ENCODE measurements at places on chromosomes 16 and 17. TPM values are rescaled to one million over a fixed set of nuclear protein-coding genes. Genes with fewer than 3 reads are reported as not detected.

GRCh38 chr17:18177722-18178121 is 5.9 kb upstream of the ALKBH5 start:
- DNase-seq = no peak

- no peak for DNase-seq
Observed at GRCh38 chr16:85853547-85854545, 45.1 kb upstream of the IRF8 start.

DNA sequence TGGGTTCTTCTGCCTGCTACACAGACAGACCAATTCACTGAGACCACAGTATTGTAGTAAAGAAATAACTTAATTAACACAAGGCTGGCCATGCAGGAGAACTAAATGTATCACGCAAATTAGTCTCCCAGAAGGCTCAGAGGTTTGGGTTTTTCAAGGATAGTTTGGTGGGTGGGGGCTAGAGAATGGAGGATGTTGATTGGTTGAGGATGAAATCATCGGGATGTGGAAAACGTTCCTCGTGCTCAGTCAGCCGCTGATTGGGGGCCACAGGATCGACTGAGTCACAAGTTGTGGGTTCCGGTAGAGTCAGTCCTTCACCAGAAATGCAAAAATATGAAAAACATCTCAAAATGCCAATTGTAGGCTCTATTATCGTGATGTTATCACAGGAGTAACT is 18.7 kb downstream of the RHOT1 start:
- no peak for DNase-seq

DNA sequence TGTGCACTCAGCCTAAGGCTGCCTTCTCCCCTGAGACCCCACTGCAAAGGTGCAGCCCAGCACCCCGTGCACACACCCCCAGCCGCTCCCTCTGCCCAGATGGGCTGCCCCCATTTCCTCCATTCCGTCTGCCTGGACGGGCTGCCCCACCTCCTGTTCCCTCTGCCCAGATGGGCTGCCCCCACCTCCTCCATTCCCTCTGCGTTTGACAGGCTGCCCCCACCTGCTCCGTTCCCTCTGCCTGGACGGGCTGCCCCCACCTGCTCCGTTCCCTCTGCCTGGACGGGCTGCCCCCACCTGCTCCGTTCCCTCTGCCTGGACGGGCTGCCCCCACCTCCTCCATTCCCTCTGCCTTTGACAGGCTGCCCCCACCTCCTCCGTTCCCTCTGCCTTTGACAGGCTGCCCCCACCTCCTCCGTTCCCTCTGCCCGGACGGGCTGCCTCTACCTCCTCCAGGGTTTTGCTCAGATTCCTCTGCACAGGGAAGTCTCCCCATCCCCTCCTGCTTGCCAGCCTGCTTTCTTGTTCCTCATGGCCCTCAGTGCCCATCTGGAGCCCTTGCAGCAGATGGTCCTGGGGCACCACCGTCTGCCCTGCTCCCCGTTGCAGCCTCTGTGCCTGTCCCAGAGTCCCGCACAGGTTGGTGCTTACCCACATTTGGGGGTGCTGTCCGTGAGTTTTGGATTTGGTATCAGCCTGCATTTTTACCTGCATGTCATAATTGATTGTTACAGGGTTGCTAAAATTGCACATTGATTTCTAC is 23.4 kb upstream of the IL17C start:
- DNase-seq = no peak

GRCh38 chr17:80870401-80870800 is 121.2 kb upstream of the CHMP6 start:
- no peak for DNase-seq

DNA sequence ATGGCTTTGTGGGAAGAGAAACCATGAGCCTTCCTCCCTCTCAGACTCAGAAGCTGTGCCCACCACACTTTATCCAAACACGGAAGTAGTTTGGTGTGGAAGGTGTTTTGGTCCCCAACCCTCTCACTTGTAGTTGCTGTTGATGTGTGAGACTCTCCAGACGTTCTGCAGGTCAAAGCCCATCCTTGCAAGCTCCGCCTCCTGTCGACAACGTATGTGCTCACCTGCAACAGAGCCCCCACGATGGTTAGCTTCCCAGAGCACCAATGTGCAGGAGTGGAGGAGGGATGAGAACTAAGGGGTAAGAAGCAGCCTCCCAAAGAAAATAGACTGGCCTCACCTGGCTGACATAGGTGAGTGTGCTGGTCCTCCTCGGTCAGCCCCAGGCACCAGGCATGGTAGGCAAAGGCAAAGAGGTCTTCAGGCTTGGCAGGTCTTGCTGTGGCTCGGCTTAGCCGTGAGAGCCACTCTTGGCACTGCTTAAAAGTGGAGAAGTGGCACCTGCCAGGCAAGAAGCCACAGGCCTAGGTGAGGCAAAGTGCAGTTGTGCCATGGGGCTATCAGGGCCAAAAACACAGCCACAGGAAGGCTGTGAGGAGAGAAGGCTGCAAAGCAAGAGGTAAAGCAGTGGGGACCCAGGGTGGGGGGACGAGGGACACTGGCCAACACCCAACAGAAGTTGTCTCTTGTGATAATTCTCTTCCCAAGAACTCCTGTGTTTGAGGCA is 5.9 kb downstream of the MTMR4 start:
- no peak for DNase-seq

DNA sequence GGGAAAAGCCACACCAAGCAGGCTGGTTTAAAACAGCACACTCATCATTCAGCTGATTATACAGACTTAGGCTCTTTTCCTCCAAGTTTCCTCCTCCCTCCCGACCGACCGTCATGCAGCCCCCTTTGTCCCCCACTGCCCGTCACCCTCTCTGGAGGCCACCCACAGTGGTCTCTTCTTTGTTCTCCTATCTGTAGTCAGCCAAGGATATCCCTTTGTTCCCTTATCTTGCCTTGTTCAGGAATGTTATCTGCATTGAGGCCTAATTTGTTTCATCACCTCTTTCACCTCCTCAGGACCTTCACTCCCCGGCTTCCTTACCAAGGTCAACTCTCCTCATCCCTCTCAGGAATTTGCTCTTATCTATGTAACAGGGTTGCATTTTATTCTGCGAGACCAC is 186.4 kb upstream of the CDH13 start:
- DNase-seq = no peak

DNA sequence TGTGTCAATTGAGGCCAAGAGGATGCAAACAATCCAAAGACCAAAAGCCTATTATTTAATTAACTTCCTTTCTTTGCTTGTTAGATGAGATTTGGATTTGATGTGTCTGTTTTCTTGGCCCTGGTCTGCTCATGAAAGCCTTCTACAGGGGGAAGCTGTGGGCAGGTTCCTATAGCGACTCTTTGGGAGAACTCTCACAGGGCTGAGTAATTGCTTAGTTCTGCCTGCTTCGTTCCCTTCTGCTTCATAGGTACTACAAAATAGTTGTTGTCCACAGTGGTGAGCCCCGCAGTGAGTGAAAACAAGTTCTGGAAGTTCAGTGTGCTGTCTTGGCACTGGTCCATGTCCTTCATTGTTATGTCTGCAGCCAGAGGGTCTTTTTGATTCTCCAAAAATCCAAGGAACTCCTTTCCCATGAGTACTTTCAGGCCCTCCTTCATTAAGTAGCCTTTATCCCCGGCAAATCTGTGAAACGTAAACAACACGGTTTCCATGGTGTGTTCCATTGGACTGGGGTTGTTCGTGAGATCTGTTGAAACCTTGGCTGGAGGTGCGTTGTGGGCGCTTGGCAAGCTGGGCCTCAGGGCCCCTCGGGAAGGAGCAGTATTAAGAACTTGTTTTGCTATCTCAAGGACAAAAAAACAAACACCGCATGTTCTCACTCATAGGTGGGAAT is 30.0 kb upstream of the ANKRD40CL start:
- no peak for DNase-seq

DNA sequence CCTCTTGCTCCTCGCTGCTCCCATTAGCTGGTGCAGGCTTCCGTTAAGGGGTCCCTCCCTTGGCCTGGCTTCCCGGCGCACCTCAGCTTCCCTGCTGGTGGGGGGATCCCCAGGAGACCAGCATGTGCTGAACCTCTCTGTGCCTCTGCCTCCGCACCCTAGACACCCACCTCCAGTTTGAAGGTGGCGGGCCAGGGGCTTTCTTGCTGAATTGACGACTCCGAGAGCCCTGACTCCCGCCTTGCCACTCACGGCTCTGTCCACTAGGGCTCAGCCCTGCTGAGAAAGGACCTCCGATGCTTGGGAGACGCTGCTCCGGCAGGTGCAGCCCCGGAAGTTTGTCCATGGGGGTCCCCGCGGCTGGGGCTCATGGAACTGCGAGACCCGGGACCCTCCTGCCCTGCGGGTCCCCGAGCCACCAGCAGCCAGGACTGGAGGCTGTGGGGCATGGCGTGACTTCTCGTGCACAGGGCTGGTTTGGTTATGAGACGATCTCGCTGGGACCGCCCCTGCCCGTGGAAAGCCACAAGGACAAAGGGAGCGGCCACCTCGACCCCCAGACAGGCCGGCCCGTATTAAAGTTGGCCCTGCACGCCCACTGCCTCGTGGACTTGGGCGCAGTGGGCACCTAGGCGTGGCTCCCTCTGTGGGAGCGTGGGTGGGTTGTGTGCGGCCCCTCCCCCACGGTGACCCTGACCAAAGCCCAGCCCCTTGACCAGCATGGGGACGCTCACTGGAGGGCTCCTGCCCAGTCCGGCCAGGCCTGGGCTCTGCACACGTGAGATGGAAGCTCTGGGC is 8.1 kb downstream of the CHMP6 start:
- no peak for DNase-seq

KCNJ16 gene
- polyA plus RNA-seq = 0.87 TPM

PPY gene
- polyA plus RNA-seq = not detected

TBC1D3C gene
- not detected for polyA plus RNA-seq

Measured in A549 (cell line).